RWPE2 (cell line): ENCODE measurements at places on chromosomes 7 and 10.
A peak's percentile ranks its signal among the peaks of the same experiment; 100 is the strongest.

GRCh38 chr7:98629001-98629431, 11.9 kb downstream of the NPTX2 start:
- H3K27me3 ChIP-seq: peaks cover 62% of the 10 kb centered on the region
- no peak overlapping the region for H3K4me3 ChIP-seq
- H3K36me3 ChIP-seq: no peaks in the 10 kb centered on the region
- H3K4me1 ChIP-seq: no peaks in the 10 kb centered on the region
- H3K27ac ChIP-seq: no peak overlapping the region

- no peak overlapping the region for H3K4me3 ChIP-seq
- no peaks in the 10 kb centered on the region for H3K27me3 ChIP-seq
- H3K27ac ChIP-seq: no peak overlapping the region
- DNase-seq: no peak
These were observed 19.8 kb downstream of the HKDC1 start for GRCh38 chr10:69239816-69240434.

GRCh38 chr10:101695404-101695890, 477 bp upstream of the FBXW4 start:
- peak overlapping the region; percentile 56 for H3K4me3 ChIP-seq
- H3K27ac ChIP-seq: peak overlapping the region; percentile 71
- H3K27me3 ChIP-seq: no peaks in the 10 kb centered on the region
- peaks cover 7% of the 10 kb centered on the region for H3K4me1 ChIP-seq
- no peak for DNase-seq
- H3K36me3 ChIP-seq: peaks cover 14% of the 10 kb centered on the region

DNA sequence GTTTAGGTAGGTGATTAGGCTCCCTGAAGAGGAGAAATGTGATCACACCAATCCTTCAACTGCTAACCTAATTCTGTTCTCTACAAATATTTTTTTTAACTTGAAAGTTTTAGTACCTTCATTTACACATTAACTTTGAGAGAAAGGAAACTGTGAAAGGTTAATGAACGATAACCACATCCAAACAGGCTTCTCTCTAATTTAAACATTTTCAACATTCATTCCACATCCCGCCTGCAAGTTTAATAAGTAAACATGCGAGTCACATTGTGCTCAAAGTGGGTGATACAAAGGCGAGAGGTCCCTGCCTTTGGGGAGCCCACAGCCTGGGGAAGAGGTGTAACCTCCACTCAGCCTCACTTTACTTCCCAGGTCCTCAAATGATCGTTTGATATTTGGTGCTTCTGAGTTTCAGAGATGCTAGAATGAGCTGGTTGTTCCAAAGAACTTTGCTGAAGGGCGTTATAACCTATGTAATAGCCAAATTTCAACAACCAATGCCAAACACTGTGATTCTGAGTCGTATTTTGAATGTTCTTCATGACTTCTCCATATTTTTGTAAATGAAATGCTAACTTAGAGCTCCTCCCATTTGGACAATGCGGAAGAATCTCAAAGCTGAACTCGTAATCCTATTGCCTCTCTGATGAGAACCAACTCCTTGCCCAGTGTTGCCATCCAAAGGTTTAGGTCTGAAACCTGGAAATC, 47.5 kb downstream of the DENND2A start:
- H3K4me1 ChIP-seq: peaks cover 3% of the 10 kb centered on the region
- H3K27ac ChIP-seq: no peak overlapping the region
- H3K36me3 ChIP-seq: no peaks in the 10 kb centered on the region
- H3K27me3 ChIP-seq: no peaks in the 10 kb centered on the region
- DNase-seq: no peak

DNA sequence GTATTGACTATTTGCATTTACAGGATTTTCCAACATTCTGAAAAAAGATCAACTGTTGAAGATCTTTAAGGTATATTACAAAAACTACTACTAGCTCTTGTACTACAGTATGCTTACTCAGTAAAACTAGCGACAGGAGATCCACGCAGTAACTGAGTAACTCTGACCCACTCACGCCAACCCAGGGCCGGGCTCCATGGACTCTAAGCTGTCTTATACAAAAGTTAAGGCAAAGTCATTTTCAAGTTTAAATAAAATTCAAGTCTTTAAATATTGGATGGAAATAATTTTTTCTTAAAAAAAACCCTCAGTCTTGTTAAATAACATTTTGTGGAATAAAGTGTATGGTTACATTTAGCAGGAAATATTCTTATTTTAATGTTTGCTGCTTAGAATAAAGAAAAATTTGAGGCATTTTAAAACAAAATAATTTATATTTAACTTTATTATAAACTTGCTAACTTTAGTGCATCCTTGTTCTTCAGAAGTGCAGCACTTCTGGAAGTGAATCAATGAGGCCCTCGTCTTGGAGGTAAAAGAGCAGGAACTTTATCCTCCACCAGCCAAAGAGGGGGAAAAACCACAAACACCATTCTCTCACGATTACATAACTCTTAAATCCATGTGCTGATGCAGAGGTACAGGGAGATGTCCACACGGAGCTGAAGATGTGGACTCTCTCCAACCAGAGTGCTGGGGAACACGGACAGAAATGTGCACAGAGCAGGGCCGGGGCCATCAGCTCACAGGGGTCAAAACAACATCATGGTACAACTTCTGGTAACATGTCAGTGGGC, 119.9 kb downstream of the LARP4B start:
- no peaks in the 10 kb centered on the region for H3K27me3 ChIP-seq
- no peak overlapping the region for H3K27ac ChIP-seq
- no peaks in the 10 kb centered on the region for H3K4me1 ChIP-seq
- no peak for DNase-seq

DNA sequence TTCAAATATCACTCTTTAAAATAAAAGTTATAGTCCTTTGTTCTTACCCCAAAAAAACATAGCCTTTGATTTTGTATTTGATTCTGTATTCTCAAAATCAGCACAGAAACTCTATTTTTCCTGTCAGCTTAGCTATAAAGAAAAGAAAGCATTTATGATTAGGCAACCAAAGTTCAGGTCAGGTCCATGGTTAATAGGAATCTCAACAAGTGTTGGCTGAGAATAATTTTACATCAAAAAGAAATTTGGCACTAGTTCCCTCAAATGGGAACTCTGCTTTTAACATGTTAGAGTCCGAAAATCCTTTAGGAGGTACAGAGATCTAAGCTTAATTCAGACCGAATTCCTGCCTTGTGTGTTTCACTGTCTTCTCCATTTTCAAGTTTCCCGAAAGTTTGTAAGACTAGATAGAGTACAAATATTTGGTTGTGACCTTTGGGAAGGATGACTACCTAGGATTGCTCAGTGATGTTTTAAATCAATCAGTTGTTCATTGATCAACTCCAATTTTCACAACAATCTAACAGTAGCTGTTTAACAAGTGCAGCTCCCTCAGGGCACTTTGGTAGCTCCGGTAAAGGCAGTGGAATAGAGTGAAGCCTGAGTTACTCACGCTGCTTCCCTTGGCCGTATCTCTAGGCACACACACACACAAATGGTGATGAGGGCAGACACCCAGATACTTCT, 8.8 kb upstream of the ENO4 start:
- H3K4me3 ChIP-seq: no peak overlapping the region
- no peaks in the 10 kb centered on the region for H3K4me1 ChIP-seq
- no peaks in the 10 kb centered on the region for H3K27me3 ChIP-seq
- no peak for DNase-seq
- no peak overlapping the region for H3K27ac ChIP-seq
- no peaks in the 10 kb centered on the region for H3K36me3 ChIP-seq

DNA sequence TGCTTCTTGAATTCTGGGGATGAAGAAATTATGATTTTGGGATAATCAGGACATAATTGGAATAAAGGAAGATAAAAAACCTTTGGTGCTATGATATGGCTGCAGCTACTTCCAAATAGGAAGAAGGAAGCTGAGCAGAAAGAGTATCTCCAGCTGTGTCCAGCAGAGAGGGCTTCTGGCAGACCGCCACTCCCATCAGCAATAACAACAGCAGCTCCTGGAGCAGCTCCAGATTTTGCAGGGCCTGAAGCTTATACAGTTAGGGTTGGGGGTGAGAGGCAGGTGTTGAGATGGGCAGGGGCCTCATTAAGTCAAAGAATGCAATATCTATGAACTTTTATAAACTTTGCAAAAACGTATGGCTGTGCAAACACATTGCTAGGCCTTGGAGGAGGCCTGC, 62.3 kb downstream of the C10orf120 start:
- DNase-seq: no peak

GRCh38 chr10:19819419-19820033, 3.3 kb downstream of the PLXDC2 start:
- no peak overlapping the region for H3K27ac ChIP-seq
- H3K4me1 ChIP-seq: peaks cover 8% of the 10 kb centered on the region
- H3K27me3 ChIP-seq: peaks cover 41% of the 10 kb centered on the region
- no peaks in the 10 kb centered on the region; the same call in 1 of the 2 replicates for H3K36me3 ChIP-seq
- DNase-seq: no peak

GRCh38 chr7:104604706-104605105, 276.3 kb downstream of the LHFPL3 start:
- no peaks in the 10 kb centered on the region for H3K4me1 ChIP-seq
- DNase-seq: no peak
- no peak overlapping the region for H3K27ac ChIP-seq
- no peaks in the 10 kb centered on the region for H3K36me3 ChIP-seq

- no peak overlapping the region for H3K4me3 ChIP-seq
- no peak for DNase-seq
- H3K4me1 ChIP-seq: peaks cover 13% of the 10 kb centered on the region
- H3K27me3 ChIP-seq: no peaks in the 10 kb centered on the region
These were observed 97.2 kb downstream of the JAZF1 start for GRCh38 chr7:28083164-28083997.

DNA sequence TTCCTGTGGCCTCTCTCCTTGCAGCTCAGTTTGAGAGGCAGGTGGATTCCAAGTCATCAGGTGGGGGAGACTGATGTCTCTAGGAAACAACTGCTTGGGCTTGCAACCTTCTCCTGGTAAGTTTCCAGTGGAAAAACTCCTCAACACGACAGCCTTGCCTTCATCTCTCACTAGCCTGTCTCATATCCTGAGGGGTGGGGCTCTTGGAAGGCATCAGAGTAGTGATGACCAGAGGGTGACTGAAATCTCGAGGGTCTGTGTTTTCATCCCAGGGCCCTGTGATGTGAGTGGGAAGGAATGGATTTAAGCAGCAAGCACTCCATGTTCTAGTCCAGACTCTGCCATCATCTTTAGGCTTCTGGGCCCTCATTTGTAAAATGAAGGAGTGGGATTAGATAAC, 107.0 kb downstream of the NRP1 start:
- no peak overlapping the region for H3K4me3 ChIP-seq
- H3K27me3 ChIP-seq: no peaks in the 10 kb centered on the region
- no peak overlapping the region for H3K27ac ChIP-seq
- DNase-seq: no peak
- peaks cover 58% of the 10 kb centered on the region for H3K36me3 ChIP-seq

GRCh38 chr10:72093450-72093849, 5.1 kb upstream of the SPOCK2 start:
- H3K27ac ChIP-seq: no peak overlapping the region
- H3K4me3 ChIP-seq: no peak overlapping the region
- peaks cover 11% of the 10 kb centered on the region for H3K4me1 ChIP-seq
- no peak for DNase-seq

DNA sequence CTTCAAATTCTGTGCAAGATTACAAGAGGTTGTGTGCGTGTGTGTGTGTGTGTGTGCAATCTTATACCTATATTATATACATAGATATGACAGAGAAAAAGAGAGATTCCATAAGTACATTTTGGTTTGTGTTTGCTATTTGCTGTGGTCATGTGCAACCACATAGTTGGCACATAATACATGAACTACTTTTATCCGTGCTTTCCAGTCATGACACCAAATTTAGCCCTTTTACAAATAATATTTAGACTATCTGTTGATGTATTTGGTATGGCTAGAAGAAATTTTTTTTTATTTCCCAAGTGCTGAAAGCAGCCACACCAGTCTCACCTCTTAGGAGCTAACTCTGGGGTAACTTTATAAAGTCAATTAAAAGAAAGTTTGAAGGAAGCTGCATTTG, 63.5 kb upstream of the EGFR start:
- no peak for DNase-seq
- H3K27ac ChIP-seq: no peak overlapping the region

DNA sequence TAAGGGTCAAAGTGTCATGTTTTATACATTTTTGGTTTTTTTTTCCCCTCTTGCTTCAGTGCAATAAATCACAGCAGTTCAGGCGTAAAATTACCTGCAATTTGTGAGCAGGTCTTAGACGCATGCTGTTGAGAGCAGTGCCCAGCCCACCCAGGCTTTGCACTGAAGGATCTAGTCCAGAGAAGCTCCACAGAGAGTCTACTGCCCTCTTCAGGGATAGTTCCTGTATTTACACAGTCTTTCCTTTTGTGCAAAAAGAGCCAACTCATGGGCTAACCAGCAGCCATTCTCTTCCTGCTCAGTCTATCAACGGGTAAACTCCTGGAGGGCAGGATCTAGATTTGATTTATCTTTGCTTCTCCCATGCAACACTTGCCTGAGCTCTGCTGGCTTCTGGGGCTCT, 82.2 kb upstream of the NAMPT start:
- no peak for DNase-seq
- no peak overlapping the region for H3K27ac ChIP-seq
- no peaks in the 10 kb centered on the region for H3K36me3 ChIP-seq

DNA sequence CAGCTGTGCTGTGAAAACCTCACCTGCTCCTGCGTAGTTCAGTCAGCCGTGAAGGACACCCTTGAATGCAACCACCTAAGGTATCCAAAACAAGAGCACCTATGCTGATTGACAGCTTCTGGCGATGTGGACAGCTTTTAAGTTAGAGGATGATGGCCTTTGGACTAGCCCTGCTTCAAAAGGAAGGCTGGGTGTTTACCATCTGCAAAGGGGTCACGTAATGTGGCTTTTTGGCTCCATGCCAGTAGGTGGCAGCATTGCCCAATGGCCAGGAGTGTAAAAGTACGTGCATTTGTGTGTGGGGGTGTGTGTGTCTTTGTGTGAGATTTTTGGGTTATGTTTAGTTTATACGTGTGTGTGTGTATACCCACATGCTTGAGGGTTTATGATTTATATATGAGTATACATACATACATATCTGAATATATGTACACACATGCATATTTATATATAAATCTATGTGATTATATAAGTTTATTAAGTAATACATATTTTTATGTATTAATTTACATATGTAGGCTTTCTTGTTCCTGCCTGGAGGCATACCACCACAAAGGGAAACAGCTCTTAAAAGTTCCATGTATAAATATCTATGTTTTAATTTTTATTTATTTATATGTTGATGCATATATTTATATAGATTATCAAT, 236.3 kb upstream of the ANKRD30A start:
- H3K4me3 ChIP-seq: no peak overlapping the region
- no peak for DNase-seq
- H3K4me1 ChIP-seq: no peaks in the 10 kb centered on the region
- no peaks in the 10 kb centered on the region for H3K27me3 ChIP-seq
- H3K36me3 ChIP-seq: no peaks in the 10 kb centered on the region

- H3K4me1 ChIP-seq: peaks cover 35% of the 10 kb centered on the region
- H3K27ac ChIP-seq: peak overlapping the region; percentile 33
- DNase-seq: no peak
- no peaks in the 10 kb centered on the region for H3K27me3 ChIP-seq
- peak overlapping the region; percentile 49 for H3K4me3 ChIP-seq
- no peaks in the 10 kb centered on the region; the same call in 1 of the 2 replicates for H3K36me3 ChIP-seq
These were observed 658 bp upstream of the SGCE start for GRCh38 chr7:94656658-94656924.

- peak overlapping the region; percentile 84 for H3K4me3 ChIP-seq
- H3K4me1 ChIP-seq: peaks cover 16% of the 10 kb centered on the region
- H3K36me3 ChIP-seq: peaks cover 3% of the 10 kb centered on the region; the same call in 1 of the 2 replicates
- peak overlapping the region; percentile 7 for H3K27ac ChIP-seq
These were observed 146.3 kb downstream of the GPR85 start for GRCh38 chr7:112940314-112940732.
